Activated naive CD8-positive, alpha-beta T cell treated with anti-CD3 and anti-CD28 coated beads, Interleukin-2, amount 10 ng/mL, durations not matched to agents 7 days and 5 days (primary cell): ENCODE measurements at places on chromosomes 2 and 18.

DNA sequence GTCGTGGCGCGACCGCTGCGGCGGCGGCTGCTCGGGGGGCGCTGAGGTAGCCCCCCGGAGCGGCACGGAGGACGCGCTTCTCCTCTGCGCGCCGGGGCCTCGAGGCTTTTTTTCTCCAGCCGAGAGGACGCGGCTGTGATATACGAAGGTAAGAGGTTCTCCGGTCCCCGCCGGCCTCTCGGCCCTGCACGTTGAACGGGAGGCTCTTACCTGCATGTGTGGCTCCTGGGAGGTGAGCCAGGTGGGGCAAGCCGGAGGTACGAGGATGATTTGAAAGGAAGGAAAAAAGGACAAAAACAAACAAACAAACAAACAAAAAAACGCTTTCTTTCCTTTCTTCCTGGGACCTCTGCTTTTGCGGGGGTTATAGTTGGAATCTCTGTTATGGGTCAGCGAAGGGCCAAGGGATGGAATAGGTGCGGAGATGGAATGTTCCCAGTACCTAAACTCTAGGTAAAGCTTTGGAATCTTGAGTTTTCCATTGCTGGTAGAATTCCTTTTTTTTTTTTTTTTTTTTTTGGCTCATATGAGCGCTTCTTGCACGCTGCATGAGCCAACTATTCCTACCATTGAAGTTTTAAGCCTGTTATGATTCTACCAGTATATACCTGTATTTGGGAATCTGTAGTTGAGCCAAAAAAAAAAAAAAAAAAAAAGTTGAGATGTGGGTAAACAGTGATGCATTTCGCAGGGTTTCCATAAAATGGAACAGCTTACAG, 674 bp downstream of the PTPN4 start:
- no peaks in the 10 kb centered on the region for H3K27me3 ChIP-seq
- H3K4me3 ChIP-seq, result peak overlapping the region; percentile 81
- no peak for DNase-seq
- no peaks in the 10 kb centered on the region for H3K36me3 ChIP-seq
- peaks cover 31% of the 10 kb centered on the region for H3K4me1 ChIP-seq

GRCh38 chr2:105782123-105782522, 37.4 kb downstream of the NCK2 start:
- H3K4me3 ChIP-seq, result peak overlapping the region; percentile 37
- no peaks in the 10 kb centered on the region for H3K27me3 ChIP-seq
- H3K27ac ChIP-seq, result peak overlapping the region; percentile 71

DNA sequence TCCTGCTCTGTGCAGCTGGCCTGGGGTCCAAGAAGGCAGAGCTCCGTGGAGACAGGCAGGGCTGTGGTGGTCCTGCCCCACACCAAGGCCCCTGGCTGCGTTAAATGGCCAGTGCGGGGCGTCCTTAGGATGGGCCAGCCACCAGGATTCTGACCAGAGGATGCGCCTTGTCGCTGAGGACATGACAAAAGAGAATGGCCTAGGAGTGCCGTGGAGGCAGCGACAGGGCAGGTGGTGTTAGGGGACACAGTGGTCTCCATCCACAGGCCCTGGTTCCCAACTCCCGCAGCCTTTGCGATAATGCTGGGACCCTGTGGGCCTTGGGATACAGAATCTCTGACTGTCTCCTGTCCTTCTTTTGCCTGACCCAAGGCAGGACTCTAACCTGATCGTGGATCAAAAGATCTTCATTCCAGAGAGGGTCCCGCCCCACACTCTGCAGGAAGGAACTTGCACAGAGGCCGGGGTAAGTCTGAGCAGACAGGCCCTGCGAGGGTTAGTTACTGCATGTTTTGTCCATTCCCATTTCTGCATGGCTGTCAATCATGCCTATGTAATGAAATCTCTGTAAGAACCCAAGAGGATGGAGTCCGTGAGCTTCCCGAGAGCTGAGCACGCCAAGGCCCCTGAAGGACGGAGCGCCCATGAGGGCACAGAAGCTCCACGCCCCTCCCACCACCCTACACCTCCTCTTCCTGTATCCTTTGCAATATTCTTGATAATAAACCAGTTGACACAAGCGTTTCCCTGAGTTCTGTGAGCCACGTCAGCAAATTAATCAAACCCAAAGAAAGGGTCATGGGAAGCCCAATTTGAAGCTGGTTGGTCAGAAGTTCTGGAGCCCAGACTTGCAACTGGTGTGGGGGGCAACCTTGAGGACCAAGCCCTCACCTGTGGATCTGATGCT, 251.5 kb upstream of the SALL3 start:
- no peaks in the 10 kb centered on the region for H3K36me3 ChIP-seq
- DNase-seq, result no peak
- no peaks in the 10 kb centered on the region for H3K4me1 ChIP-seq
- peaks cover 7% of the 10 kb centered on the region for H3K27me3 ChIP-seq

DNA sequence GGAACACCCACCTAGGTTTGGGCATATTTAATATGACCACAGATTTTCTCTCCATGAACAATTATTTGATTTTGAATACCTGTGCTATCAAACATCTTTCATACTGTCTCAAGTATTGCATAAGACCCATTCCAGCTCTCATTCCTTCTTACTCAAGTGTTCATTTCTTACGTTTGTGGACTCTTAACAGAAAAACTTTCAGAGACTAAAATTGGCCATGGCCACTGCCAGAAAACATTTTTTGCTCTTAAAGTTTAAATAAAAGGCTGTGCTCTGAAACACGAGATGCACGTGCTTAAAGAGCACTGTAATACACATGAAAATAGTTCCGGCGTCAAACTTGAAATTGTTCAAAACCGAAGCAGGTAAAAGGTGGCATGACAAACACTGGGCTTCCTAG, 89.3 kb downstream of the LIMS1 start:
- no peak for DNase-seq
- H3K4me1 ChIP-seq, result peaks cover 39% of the 10 kb centered on the region
- peaks cover 2% of the 10 kb centered on the region for H3K36me3 ChIP-seq

DNA sequence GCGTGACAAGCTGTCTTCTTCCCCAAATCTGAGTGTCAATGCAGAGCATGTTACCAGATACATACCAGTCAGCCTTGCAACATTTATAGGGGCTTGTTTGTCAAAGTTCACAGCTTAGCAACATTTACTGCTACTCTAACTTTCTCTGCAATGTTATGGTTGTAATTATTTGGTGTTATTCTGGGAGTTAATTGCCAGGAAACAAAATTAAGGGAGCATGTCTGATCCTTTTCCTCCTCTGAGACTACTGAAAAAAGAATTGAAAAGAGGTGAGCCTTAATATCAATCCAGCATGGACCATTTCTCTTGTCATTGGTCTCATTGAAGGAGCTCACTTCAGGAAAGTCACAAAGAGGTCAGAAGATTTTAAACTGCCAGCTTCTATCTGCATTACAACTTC, 465.6 kb upstream of the LINC00305 start:
- no peak overlapping the region for H3K4me3 ChIP-seq
- no peak for DNase-seq
- H3K4me1 ChIP-seq, result no peaks in the 10 kb centered on the region
- no peaks in the 10 kb centered on the region for H3K36me3 ChIP-seq
- H3K27me3 ChIP-seq, result no peaks in the 10 kb centered on the region
- H3K27ac ChIP-seq, result no peak overlapping the region

DNA sequence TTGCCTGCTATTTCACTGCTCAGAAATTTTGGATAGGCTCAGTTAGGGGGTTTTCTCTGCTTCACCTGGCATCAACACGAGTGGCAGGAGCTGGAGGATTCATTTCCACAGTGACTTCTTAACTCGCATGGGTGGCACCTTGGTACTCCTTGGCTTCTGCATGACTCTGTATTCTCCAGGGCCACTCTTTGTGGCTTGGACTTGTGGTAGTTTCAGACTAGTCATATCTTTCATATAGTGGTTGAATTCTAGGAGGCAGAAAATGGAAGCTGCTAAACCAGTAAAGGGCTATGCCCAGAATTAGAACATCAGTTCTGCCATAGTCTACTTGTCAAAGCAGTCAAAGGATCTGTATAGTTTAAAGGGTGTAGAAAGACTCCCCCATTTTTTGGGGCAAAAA, 6.8 kb downstream of the MAIP1 start:
- peaks cover 25% of the 10 kb centered on the region for H3K36me3 ChIP-seq
- H3K27ac ChIP-seq, result no peak overlapping the region
- peaks cover 13% of the 10 kb centered on the region for H3K4me1 ChIP-seq
- H3K4me3 ChIP-seq, result no peak overlapping the region

GRCh38 chr2:152242787-152243472, 67.4 kb upstream of the STAM2 start:
- DNase-seq, result no peak
- peaks cover 6% of the 10 kb centered on the region for H3K27me3 ChIP-seq

DNA sequence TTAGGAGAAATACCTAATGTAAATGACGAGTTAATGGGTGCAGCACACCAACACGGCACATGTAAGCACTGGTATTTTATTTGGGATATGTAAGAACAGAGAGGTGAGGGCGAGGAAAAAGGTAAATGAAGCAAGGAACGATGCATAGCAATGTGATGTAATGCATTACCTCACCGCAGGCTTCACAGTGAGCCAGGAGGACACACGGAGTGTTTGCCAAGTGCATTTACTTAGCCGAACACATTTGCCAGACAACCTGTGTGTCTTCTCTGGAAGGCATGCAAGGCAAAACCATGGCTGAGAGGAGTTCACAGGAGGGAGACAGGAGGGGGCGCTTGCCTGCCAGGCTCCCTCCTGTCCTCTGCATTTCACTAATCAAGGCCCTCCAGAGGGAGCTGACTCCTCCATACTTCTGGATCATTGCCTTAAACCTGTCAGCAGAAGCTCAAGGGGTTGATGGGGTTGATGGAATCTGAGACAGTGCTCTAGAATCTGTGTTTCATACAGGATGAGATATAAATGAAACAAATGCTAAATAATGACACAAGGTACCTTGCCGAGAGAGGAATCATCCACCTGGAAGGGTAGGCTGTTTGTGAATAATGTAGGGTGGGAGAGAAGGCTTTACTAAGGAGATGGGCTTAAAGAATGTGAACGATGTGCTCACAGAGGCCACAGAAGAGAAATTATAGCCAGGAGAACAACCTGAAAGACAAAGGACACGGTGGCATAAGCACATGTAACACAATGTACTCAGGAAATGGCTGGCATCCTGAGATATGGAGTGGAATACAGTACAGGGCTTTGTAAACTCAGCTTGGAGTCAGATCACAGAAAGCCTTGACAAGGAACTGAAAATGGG, 9.1 kb upstream of the TPRKB start:
- H3K27ac ChIP-seq, result no peak overlapping the region

DNA sequence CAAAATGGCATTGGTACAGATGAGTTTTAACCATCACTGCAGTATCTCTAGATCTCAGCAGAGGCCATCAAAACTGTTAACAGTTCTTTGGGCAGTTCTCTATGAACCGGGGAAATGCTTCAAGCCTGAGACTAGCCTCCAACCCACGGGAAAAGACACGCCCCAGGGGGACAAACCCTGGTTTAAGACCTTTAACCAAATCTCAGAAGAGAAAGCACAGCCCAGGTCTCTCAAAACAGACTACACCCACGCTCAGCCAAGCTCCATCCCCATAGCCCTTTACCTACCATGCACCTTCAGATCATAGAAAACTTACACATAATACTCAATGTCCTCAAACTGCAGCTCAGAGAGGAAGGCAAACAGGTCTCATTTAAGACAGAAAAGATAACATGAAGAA, 78.3 kb downstream of the TMEM163 start:
- H3K27me3 ChIP-seq, result peaks cover 13% of the 10 kb centered on the region
- no peak overlapping the region for H3K4me3 ChIP-seq
- H3K4me1 ChIP-seq, result no peaks in the 10 kb centered on the region
- DNase-seq, result no peak
- no peaks in the 10 kb centered on the region for H3K36me3 ChIP-seq

- peak overlapping the region; percentile 35 for H3K27ac ChIP-seq
- peaks cover 55% of the 10 kb centered on the region for H3K27me3 ChIP-seq
- peak overlapping the region; percentile 78 for H3K4me3 ChIP-seq
- DNase-seq, result peak; percentile 60
- peaks cover 19% of the 10 kb centered on the region for H3K4me1 ChIP-seq
Measured at GRCh38 chr18:45775241-45775676, 50.2 kb upstream of the SIGLEC15 start.

- H3K4me1 ChIP-seq, result no peaks in the 10 kb centered on the region
- no peak overlapping the region for H3K27ac ChIP-seq
- H3K36me3 ChIP-seq, result no peaks in the 10 kb centered on the region
- H3K27me3 ChIP-seq, result no peaks in the 10 kb centered on the region
- no peak overlapping the region for H3K4me3 ChIP-seq
- DNase-seq, result no peak
Measured at GRCh38 chr2:140200764-140201163, 1420.6 kb upstream of the NXPH2 start.

- H3K36me3 ChIP-seq, result no peaks in the 10 kb centered on the region
- H3K4me1 ChIP-seq, result peaks cover 1% of the 10 kb centered on the region
- H3K27me3 ChIP-seq, result peaks cover 38% of the 10 kb centered on the region
- DNase-seq, result no peak
- no peak overlapping the region for H3K27ac ChIP-seq
Measured at GRCh38 chr2:27175330-27175729, 26.5 kb downstream of the TCF23 start.

GRCh38 chr2:166067229-166067628, 60.6 kb downstream of the SCN1A start:
- no peak overlapping the region for H3K27ac ChIP-seq
- H3K4me1 ChIP-seq, result no peaks in the 10 kb centered on the region
- no peaks in the 10 kb centered on the region for H3K36me3 ChIP-seq

DNA sequence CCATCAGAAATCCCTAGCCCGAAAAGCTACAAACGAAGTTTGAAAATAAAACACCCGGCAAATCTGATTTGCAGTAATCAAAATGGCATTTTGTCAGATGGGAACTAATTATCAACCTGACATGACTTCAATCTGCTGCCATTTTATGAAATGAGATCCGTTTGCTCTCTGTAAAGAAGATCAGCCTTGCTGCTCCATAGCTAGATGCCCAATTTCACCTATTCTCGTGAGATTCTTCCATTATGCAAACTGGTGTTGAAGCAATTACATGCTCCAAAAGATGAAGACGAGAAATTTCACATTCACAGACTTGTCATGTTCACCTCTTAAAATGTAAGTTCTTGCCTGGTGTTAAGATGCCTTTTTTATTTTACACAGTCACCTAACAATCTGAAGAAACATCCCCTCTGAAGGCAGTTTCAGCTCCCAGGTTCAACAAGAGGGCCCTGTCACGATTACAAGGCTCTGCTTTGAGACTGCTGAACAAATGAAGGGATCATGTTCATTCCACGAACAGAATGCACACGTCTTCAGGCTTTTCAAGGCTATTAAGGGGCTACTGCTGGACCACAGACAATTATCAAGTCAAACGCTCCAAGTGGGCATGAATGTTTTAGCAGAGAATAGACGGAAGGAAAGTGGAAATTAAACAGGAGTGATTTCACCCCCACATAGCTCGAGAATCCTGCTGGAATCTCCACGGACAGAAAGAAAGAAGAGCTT, 172.6 kb upstream of the PID1 start:
- no peak overlapping the region for H3K4me3 ChIP-seq
- DNase-seq, result no peak
- no peaks in the 10 kb centered on the region for H3K27me3 ChIP-seq
- no peaks in the 10 kb centered on the region for H3K36me3 ChIP-seq
- H3K27ac ChIP-seq, result no peak overlapping the region
- no peaks in the 10 kb centered on the region for H3K4me1 ChIP-seq

- no peak overlapping the region for H3K27ac ChIP-seq
- H3K4me1 ChIP-seq, result peaks cover 2% of the 10 kb centered on the region
- DNase-seq, result no peak
- no peaks in the 10 kb centered on the region for H3K36me3 ChIP-seq
- no peak overlapping the region for H3K4me3 ChIP-seq
Measured at GRCh38 chr2:174028935-174029334, 63.8 kb upstream of the SP3 start.
